ENCODE measurements at places on chromosomes 11 and 22.
A peak's percentile ranks its signal among the peaks of the same experiment; 100 is the strongest.

DNA sequence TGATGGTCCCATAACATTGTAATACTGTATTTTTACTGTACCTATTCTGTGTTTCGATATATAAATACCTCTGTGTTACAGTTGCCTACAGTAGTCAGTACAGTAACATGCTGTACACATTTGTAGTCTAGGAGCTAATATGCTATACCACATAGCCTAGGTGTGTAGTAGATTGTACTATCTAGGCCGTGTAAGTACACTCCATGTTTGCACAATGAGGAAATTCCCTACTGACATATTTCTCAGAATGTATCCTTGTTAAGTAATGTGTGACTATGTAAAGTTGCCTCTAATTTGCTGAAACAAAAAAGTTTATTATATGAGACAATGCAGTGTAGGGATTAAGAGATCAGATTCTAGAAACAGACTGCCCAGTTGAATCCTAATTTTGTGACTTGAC is 21.3 kb downstream of the CAPRIN1 start:
- DNase-seq, result no peak

DNA sequence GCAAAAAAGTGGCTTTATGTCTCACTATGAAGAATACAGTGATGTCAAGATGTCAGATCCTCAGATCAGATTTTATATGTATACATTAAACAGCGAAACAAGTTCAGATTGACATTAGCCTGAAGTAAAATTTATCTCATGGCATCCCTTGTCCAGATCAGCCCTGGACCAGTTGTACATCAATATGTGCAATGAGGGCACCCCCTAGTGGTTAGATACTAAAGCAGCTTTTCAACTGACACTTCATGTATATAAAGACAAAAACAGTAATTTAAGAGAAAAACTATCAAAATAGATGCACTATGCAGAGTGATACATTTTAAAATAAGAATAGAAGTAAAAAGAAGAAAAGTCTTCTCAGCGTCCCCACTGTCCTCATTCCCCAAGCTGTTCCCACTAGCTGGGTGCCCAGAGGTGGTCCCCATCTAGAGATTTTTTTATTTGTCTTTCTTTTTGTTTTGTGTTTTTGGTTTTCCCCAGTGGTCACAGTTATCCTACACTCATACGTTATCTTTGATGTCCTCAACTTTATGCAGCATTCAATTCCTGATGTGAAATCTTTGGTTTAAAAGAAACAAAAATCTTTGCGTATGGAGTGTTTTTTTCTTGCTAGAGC is 2193.4 kb upstream of the RAG2 start:
- peak; percentile 60 for DNase-seq

GRCh38 chr11:100641456-100641855 is 45.6 kb upstream of the ARHGAP42 start:
- DNase-seq, result no peak

DNA sequence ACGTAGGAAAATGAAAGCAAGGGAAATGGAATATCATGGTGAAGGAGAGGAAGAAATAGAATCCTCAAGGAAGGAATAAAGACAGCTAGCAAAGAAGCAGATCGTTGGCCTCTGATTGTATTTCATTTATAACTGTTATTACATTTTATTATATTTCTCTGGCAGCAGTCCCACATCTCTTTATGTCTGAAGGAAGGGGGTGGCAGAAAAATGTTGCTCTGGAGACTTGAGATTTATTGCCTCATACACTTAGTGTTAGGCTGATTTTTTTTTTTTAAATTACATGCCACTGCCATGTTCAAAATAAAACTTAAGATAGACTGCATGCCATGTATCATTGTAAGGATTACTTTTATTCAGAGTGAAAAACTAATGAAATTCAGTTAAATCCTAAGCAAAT is 971.7 kb upstream of the CHORDC1 start:
- DNase-seq, result no peak

DNA sequence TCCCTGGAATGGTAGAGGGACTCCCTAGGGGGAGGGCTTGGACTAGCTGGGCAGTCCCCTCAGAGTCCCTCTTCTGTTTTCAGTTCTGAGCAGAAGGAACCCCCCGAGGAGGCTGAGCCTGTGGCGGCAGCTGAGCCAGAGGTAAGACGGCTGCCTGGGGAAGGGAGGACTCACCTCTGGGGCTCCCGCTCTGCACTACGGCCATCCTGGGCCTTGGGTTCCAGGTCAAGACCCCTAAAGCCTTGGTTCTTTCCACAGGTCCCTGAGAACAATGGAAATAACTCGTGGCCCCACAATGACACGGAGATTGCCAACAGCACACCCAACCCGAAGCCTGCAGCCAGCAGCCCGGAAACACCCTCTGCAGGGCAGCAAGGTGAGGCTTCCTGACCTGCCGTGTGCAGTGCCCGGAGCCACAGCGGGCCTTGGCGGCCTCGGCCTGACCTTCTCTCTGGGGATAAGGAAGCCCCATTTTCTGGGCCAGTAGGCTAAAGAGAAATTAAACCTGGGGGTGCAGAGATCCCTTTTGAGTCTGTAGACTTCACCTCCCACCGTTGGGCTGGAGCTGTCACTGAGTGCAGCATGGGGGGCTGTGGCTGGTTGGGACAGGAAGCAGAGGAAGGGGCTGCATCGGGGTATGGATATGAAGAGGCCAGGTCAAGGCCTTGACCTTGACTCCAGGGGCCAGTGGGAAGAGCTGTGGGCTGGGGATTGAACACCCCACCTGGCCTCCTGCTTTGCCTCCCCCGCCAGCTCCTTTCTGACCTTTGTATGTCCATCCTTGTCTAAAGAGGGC is 15.0 kb downstream of the INCENP start:
- DNase-seq, result no peak

GRCh38 chr11:21018248-21018647 is 348.9 kb downstream of the NELL1 start:
- DNase-seq, result no peak

DNA sequence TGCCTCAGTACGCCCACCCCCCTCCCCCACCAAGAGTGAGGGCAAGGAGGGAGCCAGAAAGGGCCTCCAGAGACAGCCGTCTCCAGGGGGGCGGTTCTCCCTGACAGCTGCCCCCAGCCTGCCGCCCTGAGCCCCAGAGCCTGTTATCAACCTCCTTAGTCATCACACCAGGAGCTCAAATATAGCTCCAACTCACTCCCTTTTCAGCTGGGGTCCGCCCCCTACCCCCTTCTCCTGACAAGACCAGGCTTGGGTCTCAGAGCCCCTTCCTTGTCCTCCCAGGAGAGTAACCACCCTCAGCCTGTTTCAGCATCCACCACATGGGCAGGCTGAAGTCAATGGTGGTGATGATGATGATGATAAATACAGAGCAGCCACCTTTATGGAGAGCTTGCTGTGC is 2.5 kb upstream of the INPP5J start:
- no peak for DNase-seq

DNA sequence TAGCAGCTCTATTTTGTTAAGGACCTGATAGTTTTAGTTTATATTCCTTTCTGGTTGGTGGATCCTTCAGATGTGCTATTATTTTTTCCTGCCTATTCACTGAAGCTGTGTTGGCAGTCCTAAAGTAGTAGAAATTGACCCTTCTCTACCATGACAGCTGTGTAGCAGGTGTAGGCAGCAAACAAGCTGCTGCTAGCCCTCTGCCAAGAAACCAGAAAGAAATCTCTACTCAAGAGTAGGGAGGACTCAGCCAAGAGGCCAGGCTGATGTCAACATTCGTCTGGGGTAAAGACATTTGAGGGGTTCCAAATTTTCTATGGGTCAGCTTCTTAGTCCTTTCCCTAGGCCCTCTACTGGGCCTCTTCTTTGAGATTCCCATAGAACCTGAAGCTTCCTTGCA is 51.2 kb downstream of the CSTF3 start:
- DNase-seq, result no peak

GRCh38 chr11:122394313-122394712 is 261.2 kb upstream of the UBASH3B start:
- no peak for DNase-seq

- no peak for DNase-seq
Observed at GRCh38 chr22:35733791-35734516, 16.3 kb downstream of the APOL5 start.

DNA sequence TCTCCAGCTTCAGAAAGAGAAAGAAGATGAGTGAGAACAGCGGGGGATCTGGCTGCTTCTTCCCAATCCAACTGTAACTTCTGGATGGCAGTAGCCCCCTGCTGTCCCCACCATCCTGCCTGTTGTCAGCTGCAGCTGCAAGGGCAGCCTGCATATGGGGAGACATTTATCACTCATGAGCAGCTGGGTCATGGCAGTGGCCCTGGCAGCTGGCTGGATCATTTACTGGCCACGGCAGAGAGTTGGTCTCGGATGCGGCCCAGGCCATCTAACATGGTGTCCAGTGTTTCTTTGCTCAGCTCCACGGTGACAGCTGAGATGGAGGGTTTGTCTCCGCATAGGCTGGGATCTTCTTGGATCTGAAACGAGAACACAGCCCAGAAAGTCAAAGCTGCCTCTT is 14.8 kb downstream of the COMMD9 start:
- no peak for DNase-seq

DNA sequence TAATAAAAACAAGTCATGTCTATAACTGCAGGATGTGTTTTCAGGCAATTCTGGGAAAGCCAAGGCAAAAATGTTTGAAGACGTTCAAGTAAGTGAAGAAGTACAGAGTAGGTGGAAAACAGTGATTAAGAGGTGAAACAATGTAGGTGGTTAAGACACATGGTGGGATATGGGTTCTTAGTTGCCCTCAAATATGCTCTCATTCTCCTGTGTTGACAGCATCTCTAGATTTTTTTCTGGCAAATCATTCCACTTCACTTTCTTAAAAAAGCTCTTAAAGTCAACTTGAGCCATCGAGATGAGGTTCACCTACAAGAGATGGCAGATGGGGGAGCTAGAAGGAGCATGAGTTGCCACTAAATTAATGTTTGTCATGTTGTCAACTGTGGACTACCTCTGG is 1041.0 kb upstream of the CNTN5 start:
- no peak for DNase-seq

- no peak for DNase-seq
Observed at GRCh38 chr11:58640386-58641023, 18.0 kb downstream of the CNTF start.

DNA sequence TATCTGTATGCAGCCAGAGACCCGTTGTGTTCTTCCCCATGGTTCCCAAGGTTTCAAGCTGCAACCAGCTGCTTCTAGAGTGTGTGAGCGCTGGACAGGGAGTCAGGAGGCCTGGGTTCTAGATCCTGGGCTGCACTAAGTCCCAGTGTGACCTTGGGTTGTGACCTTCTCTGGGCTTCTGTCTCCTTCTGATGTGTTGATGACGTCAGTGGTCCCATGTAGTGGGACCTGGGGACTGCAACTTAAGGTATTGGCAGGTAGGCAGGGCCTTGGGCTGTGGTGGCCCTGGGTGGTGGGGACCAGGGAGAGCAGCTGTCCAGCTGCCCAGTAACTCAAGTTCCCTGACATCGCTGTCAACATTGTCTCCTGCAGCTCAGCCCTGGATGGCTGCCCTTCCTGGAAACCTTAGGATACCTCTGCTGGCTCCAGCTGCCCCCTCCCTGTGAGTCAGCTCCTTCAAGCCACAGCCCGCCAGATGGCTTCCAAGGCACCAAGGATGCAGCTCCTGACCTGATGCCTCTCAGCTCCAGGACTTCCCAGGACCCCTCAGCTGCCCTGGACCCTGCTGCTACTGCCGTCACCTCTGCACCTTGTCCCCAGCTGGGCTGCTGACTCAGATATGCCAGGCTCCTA is 1.3 kb upstream of the PVALB start:
- no peak for DNase-seq

DNA sequence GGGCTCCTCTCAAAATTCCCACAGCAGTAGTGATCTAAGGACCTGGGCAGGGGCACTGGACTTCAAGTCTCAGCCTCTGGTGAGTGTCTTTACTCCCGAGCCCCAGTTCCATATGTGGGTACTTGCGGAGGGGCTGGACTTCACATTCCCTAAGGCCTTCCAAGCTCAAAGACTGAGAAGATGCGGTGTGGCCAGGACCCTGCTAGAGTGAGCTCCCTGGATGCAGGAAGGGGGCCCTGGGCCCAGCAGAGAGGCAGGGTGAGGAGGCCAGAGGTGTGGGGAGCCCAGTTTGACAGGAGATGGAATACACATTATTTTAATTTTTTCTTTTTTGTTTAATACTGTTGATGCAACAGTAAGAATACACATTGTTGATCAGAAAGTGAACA is 83.7 kb downstream of the IGLL1 start:
- no peak for DNase-seq

- DNase-seq, result no peak
Observed at GRCh38 chr11:2205214-2205720, 33.7 kb upstream of the TH start.

DNA sequence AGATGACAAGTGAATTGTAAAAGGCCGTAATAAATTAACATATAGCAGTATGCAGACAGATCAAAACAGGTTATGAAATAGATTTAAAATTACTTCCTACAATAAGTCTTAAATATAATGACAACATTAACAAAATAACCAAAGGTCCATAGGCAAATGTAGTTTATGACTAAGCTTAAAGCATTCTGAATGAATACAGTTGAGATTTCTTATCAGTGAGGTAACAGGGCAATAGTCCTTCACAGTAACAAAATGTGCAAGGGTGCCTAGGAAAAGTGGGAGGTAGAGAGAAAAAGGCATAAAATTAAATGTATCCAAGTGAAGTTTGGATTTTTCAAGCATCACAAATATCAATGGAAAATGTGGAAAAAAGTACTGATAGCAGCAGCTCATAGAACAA is 20.9 kb upstream of the P4HA3 start:
- DNase-seq, result no peak

- DNase-seq, result no peak
Observed at GRCh38 chr22:26711205-26711963, 54.0 kb downstream of the MIAT start.

DNA sequence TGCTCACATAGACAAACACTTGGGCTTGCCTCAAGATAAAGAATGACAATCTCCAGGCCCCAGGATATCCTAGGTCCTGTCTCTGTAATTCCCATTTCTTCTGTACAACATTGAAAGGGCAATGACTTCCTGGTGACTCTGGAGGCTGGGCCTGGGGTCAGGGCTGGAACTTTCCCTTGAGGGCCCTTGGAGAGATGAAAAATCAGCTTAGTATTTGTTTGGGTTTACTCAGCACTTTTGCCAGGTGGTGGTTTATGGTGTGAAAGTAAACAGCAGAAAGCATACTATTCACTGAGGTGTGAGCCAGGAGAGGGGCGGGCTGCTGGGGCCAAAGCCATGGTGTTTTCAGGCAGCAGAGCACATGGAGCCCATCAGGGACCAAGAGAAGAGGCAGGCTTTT is 214.7 kb upstream of the NARS2 start:
- no peak for DNase-seq

DNA sequence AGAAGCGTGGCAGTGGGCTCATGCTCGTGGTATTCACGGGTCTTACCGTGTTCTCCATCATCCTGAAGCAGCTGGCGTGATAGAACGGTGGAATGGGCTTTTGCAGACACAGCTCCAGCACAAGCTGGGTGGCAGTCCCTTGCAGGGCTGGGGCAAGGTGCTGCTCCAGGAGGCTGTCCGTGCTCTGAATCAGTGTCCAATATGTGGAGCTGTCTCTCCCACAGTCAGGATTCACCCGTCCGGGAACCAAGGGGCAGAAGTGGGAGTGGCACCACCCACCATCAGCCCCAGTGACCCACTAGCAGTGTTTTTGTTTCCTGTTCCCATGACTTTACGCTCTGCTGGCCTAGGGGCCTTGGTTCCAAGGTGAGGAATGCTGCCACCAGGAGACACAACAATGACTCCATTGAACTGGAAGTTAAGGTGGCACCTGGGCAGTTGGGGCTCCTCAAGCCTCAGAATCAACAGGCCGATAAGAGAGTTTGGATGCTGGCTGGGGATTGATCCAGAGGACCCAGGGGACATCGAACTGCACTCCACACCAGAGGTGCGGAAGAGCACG is 16.9 kb upstream of the CD81 start:
- no peak for DNase-seq

All from activated CD4-positive, alpha-beta T cell treated with anti-CD3 and anti-CD28 coated beads, Interleukin-2, amount 10 ng/mL, durations not matched to agents 24 days and 14 days (primary cell).